ENCODE measurements at places on chromosomes 6 and 20.

DNA sequence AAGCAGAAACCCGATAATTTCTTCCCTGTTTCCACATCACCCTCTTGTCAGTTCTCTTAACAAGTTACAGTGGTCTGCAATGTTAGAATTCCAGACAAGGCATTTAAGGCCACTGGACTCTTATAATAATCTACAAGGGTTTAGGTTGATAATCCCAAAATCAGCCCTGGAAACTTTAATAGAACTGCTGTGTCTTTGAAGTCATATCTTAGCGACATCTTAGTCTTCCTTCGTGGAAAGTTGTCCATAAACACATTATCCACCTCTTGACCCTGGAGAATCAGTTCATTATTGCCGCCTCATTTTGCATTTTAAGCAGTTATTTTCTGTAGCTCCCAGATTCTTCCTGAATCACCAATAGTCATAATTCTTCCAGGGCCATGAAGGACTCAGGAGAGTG lies 108.6 kb upstream of the PLCB4 start:
- H3K4me3 ChIP-seq = no peak overlapping the region
- no peak for DNase-seq
- no peaks in the 10 kb centered on the region for H3K27me3 ChIP-seq
- H3K36me3 ChIP-seq = no peaks in the 10 kb centered on the region

DNA sequence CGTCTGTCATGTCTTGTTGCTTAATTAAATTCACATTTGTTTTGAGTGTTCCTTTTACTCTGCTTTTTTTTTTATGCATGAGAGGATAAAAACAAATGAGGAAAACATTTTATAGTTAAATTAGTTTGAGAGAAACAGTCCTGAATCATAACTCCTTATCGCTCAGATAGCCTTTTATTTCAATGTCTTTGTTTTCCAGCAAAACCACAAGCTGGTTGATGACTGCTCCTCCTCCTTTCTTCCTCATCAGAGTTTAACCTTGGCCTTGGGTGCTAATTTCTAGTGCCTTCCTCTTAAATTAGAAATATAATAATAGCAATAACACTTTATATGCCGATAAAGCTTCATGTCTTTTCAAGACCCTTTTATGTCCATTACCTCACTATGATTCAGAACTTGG lies 3.1 kb downstream of the NOX3 start:
- H3K27me3 ChIP-seq = no peaks in the 10 kb centered on the region
- no peak for DNase-seq
- H3K4me3 ChIP-seq = no peak overlapping the region
- no peaks in the 10 kb centered on the region for H3K36me3 ChIP-seq

DNA sequence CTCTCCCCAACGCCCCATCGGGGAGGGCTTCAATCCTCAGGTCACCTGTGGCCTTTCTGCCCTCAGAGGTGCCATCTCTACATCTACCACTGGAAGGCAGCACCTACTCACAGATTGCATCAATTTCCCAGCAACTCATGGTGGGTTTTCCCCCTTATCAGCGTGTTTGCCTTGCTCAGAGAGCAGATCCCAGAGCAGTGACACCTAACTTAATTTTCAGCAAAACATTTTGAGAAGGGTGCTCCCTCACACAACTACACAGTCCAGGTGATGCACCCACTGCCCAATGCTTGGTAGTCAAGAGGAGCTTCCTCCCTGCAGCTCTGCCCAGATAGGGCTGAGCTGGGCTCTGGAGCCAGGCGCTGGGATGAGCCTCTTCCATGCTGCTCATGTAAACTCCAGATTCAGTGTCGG lies 48.2 kb downstream of the PLG start:
- H3K36me3 ChIP-seq = no peaks in the 10 kb centered on the region
- no peak for DNase-seq
- no peaks in the 10 kb centered on the region for H3K27me3 ChIP-seq
- no peak overlapping the region for H3K4me3 ChIP-seq

GRCh38 chr6:112252571-112253497 lies 1.5 kb downstream of the LAMA4 start:
- peaks cover 7% of the 10 kb centered on the region for H3K4me1 ChIP-seq
- DNase-seq = peak; percentile 57
- H3K36me3 ChIP-seq = no peaks in the 10 kb centered on the region
- H3K27ac ChIP-seq = no peak overlapping the region
- no peaks in the 10 kb centered on the region for H3K27me3 ChIP-seq

Measured in mesenchymal stem cell (in vitro differentiated cells and primary cell).